ENCODE measurements at places on chromosomes 7 and 10.
A peak's percentile ranks its signal among the peaks of the same experiment; 100 is the strongest.

- no peak for DNase-seq
These were observed 312.9 kb downstream of the TCERG1L start for GRCh38 chr10:130998642-130999041.

GRCh38 chr7:7563813-7564212 lies 2.9 kb upstream of the MIOS start:
- DNase-seq: no peak

DNA sequence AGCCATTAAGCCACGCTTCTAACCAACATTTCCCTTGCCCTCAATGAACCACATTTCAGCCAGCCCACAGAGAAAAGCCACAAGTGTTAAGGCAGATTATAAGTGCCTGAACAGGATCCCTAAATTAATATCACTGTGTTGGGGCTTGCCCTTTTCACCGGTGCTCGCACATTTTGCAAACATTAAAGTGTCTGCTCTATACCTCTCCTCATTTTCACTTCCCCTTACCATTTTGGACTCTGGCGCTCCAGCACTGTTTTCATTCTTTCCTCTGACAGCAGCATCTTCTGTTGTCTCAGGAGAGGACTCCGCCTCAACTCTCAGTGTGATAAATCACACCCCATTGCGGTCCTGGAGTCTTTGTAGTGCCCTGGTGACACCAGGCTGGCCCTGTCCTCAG lies 274.2 kb downstream of the BAMBI start:
- DNase-seq: no peak

DNA sequence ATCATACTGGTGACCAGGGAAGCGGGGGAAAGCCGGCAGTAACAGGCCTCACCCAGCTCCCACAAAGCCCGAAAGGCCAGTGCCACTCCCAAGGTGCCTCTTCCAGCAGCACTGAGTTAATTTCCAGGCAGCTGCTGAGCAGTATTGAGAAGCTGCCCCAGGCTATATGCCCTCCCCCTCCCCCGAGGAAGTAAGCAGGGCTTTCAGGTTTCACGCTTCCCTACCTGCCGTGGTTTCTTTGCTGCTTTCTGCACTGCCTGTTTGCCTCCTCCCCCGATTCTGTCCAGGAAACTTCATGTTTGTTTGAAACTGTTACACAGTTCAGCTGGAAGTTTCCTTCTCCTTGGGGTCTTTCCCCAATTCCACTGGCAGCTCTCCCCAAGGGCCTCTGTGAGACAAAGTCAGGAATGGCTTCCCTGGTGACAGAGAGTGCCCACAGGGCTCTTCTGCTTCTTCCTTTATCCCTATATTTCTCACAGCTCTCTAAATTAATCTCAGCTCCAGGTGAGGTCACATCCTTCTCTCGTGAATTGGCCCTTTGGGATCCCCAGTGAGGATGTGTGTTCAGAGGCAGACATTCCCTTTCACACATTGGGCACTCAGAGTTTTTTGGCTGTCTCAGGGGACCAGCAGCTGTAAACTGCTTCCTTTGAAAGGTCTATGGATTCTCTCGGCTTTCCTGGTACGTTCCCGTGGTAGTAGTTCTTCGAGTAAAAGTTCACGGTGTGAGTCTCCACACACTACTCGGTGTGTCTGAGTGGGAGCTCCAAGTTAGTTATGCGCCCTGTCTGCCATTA lies 19.4 kb downstream of the C1GALT1 start:
- peak; percentile 54 for DNase-seq

DNA sequence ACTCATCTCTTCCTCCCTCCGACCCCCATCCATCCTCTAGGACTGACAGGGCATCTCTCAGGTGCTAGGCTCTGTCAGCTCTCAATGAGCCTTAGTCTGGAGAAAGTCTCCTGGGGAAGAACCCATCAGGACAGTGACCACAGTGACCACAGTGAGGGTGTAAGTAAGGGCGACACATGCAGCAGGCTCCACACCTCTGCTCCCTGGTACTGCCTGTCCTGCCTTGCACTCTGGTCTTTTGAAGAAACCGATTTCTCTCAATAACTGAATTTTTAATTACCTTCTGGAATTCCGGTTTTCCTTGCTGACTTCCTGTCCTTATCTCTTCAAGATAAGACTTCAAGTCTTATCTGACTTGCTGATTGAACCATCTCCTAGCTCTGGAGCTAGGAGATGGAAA lies 190.2 kb downstream of the ACTR3B start:
- no peak for DNase-seq

GRCh38 chr7:1914743-1915142 lies 244.7 kb downstream of the ELFN1 start:
- DNase-seq: no peak

DNA sequence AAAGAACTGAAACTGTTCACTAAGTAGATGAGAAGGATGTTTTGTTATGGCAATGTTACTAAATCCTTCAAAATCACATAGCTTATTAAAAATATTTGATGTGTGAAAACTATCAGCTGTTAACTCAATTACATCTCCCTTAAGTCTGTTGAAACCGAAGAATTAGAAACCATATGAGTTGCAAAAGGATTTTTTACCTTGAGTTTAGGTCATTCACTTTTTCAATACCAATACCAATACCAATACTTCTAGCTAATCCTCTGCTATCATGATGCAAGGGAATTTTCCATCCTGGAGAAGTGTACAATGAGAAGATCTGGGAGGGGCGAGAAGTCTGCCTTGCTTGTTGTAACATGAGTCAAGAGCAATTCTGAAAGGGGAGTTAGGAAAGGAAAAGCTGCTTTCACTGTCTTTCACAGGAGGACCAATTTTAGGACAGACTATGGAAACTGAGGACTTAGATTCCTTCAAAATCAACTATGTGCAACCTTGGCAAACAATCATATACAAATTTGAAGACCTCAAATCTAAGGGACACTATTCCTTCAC lies 199.7 kb downstream of the IMMP2L start:
- DNase-seq: no peak
